Bronchus fibroblast of lung (primary cell): ENCODE measurements at places on chromosomes 4 and X. TPM values are rescaled to one million over a fixed set of nuclear protein-coding genes. Genes with fewer than 3 reads are reported as not detected.

The NAP1L3 gene
- 0.89 and 1.8 TPM in 2 replicates for total RNA-seq

The GAGE13 gene
- total RNA-seq, result not detected in 2 replicates

The HPGD gene
- not detected in 2 replicates for total RNA-seq

The PLP2 gene
- total RNA-seq, result 115 and 131 TPM in 2 replicates

The PAGE2B gene
- total RNA-seq, result not detected in 2 replicates

The SPINK2 gene
- not detected in 2 replicates for total RNA-seq

The ART3 gene
- total RNA-seq, result under 0.01 TPM in 1 of 2 replicates, not detected in the other

The FAM149A gene
- 2.1 and 3.2 TPM in 2 replicates for total RNA-seq

The VEGFC gene
- 23.2 and 27.1 TPM in 2 replicates for total RNA-seq

The CT45A1 gene
- not detected in 2 replicates for total RNA-seq

The SYTL4 gene
- 3.5 and 3.6 TPM in 2 replicates for total RNA-seq

The UGT2B15 gene
- not detected in 2 replicates for total RNA-seq

The PRICKLE3 gene
- 6.6 and 8.6 TPM in 2 replicates for total RNA-seq

The SPP1 gene
- total RNA-seq, result not detected in 2 replicates

The MAGEA2 gene
- total RNA-seq, result not detected in 2 replicates

The NAP1L2 gene
- not detected in 2 replicates for total RNA-seq

The SLC30A9 gene
- 43.4 and 47.7 TPM in 2 replicates for total RNA-seq

The SFRP2 gene
- total RNA-seq, result 1.2 and 3.2 TPM in 2 replicates

The SMIM10 gene
- 11.4 and 14.3 TPM in 2 replicates for total RNA-seq

The STARD8 gene
- total RNA-seq, result 2.4 and 2.7 TPM in 2 replicates

The HELT gene
- total RNA-seq, result not detected in 2 replicates

The NRK gene
- total RNA-seq, result 13.7 and 15.8 TPM in 2 replicates

The ZAR1 gene
- not detected in 2 replicates for total RNA-seq

The ZFP42 gene
- total RNA-seq, result 0.34 TPM in 1 of 2 replicates, not detected in the other

The PLXNA3 gene
- 14.4 and 17.8 TPM in 2 replicates for total RNA-seq

The SMARCA1 gene
- total RNA-seq, result 23.5 and 27.2 TPM in 2 replicates

The TEX13B gene
- total RNA-seq, result not detected in 2 replicates

The TMEM35A gene
- 5.5 and 6.1 TPM in 2 replicates for total RNA-seq

The TMPRSS11B gene
- total RNA-seq, result not detected in 2 replicates

The AKAP17A gene
- total RNA-seq, result 19.5 and 20.2 TPM in 2 replicates

The TGIF2LX gene
- total RNA-seq, result not detected in 2 replicates

The RASGEF1B gene
- not detected in 2 replicates for total RNA-seq

The APELA gene
- total RNA-seq, result not detected in 2 replicates

The SPARCL1 gene
- under 0.01 TPM in 1 of 2 replicates, not detected in the other for total RNA-seq

The GSPT2 gene
- 4.9 and 5.2 TPM in 2 replicates for total RNA-seq

The FAM114A1 gene
- total RNA-seq, result 217 and 243 TPM in 2 replicates

The CA5B gene
- total RNA-seq, result 4.8 and 10.1 TPM in 2 replicates

The TRAPPC11 gene
- total RNA-seq, result 21.3 and 31.3 TPM in 2 replicates

The TEX11 gene
- total RNA-seq, result not detected in 2 replicates
